Stimulated activated CD4-positive, alpha-beta T cell treated with anti-CD3 and anti-CD28 coated beads, TNF-alpha, amount 100 ng/mL, for 24 hours (primary cell): ENCODE measurements at places on chromosomes 12 and 14.

DNA sequence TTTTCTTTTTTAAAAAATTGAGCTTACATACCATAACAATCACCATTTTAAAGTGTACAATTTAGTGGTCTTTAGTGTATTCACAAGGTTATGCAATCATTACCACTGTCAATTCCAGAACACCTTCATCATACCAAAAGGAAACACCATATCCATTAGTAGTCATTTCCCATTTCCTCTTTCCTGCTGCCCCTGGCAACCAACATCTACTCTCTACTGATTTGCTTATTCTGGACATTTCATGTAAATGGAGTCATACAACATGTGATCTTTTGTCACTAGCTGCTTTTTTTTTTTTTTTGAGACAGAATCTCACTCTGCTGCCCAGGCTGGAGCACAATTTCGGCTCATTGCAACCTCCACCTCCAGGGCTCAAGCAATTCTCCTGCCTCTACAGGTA lies 66.8 kb upstream of the CFL2 start:
- DNase-seq = no peak

- DNase-seq = no peak
These were observed 37.8 kb downstream of the CCDC92 start for GRCh38 chr12:123934829-123935228.

DNA sequence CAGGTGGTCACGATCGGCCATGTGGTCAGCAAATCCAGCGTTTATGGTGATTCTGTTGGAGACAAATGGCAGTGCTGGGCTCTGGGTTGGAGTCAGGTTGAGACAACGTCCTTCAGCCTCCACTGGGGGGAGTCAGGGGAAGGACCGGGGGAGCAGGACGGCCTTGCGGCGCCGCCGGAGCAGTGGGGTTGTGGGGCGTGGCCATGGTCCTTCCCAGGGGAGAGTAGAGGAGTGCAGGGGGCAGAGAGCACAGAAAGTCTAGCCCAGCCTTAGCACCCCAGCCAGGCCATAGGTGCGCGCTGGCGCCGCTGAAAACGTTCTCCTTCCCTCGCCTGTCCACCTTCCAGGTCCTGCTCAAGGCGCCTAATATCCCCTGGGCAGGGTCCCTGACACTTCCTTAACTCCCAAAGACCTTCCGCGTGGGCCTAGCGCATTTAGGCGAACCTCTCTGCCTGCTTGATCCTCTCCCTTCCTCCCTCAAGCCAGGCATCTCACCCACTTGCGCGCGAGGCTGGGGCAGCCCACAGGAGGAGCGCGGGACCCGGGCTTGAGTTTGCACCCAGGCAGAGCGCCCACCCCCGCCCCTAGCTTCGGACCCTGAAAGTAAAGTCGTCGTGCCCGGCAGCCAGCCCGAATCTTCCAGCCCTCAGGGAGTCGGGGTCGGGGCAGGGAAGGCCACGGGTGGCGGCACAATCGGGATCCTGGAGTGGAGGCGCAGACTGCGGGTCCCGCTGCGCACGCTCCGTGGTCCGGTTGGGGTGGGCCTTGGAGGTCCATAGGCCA lies 3.1 kb upstream of the KIF26A start:
- peak; percentile 17 for DNase-seq

DNA sequence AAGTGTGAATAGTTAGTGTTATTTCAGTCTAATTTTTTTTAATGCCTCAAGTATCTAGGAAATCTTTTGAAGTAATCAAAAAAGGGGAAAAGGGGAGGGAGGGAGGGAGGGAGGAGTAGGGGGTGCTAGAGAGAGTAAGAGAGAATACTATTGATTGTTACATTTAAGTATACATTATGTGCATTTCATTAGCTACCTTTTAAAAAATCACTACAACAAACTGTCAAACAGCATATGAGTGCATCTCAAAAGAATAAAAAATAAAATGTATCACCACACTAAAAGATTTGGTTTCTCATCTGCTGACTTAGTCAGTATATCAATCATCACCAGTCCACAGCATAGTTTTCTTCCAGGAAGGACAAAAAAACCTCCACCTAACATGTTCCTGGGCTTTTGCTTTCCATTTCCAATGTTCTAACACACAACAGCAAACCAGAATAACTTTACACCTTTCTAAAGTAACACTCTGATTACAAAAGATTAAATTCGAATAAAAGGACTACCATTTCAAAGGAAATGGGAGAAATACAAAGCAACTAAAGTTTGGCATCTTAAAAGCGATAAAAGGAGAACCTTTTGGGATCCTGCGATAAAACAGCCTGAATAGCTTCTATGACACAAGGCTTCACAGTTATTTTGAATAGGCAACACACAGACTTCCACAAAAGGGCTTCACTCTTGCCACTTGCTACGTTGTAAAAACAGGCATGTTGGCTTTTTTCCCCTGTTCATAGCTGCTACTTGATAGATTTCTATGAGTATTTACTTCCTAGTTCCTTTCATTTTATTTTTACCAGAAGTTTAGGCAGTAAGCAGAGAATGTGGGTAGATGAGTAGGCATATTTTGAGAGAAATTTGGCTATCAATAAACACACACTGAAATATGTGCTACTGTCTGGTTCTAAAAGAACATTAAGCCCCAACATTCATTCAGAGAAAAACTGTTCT lies 160.9 kb downstream of the EPS8 start:
- no peak for DNase-seq

DNA sequence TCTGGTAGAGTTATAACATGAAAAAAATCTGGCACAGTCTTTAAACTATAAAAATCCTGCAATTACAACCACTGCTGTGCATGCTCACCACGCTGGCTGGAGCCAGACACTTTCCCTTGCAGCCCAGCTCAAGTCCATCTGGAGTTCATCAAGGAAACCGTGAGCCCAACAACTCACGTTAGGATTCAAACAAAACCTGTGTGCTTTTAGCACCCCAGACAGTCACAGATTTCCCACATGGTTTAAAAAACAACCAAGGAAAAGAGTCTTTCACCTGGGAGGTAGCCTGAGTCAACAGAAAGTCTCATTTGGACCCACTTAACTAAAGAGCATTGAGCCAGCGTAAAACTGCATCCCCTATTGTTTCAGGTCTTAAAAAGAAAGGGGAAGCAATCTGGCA lies 4.7 kb downstream of the LRIG3 start:
- no peak for DNase-seq
